Urinary bladder (tissue), 4 donors: ENCODE measurements at places on chromosomes 13 and 19. TPM values are rescaled to one million over a fixed set of nuclear protein-coding genes. Genes with fewer than 3 reads are reported as not detected.

CERS1 gene
- total RNA-seq = 7.2 TPM

OVOL3 gene
- total RNA-seq = not detected

CGB5 gene
- not detected for total RNA-seq

CCDC169 gene
- 7.0 TPM for total RNA-seq

CYP2F1 gene
- total RNA-seq = not detected

REEP6 gene
- 4.9 TPM for total RNA-seq

SMAD9 gene
- total RNA-seq = 47.4 TPM

LILRB3 gene
- 2.9 TPM for total RNA-seq

MIA gene
- total RNA-seq = 2.9 TPM

KLK14 gene
- not detected for total RNA-seq

C19orf81 gene
- not detected for total RNA-seq

MEIOSIN gene
- not detected for total RNA-seq

IRGC gene
- total RNA-seq = not detected
